ENCODE measurements at places on chromosomes 5 and 9.
A peak's percentile ranks its signal among the peaks of the same experiment; 100 is the strongest.

DNA sequence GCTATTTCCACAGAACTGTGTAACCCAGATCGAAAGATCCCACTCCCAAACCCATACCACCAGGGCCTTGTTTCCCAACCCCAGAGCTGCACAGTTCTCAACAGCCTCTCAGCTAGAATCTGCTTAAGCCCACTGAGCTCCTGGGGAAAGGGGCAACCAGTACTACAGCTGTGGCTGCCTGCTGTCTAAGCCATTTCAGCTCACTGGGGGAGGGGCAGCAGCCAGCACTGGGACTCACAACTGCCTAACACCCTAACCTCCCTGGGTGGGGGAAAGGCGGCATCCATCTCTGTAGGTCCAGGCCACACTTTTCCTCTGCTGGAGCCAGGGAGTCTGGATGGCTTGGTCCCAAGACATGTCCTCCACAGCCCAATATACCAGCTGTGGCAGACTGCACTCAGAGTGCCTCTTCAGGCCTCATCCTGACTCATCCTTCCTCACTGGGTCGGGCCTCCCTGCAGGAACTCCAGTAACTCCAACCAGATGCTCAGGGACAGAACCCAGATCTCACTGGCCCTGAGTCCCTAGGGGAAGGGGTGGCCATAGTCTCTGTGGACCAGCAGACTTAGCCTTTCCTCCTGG, 241.4 kb downstream of the HINT1 start:
- DNase-seq: no peak

GRCh38 chr9:118321788-118322187, 617.6 kb downstream of the TLR4 start:
- no peak for DNase-seq

DNA sequence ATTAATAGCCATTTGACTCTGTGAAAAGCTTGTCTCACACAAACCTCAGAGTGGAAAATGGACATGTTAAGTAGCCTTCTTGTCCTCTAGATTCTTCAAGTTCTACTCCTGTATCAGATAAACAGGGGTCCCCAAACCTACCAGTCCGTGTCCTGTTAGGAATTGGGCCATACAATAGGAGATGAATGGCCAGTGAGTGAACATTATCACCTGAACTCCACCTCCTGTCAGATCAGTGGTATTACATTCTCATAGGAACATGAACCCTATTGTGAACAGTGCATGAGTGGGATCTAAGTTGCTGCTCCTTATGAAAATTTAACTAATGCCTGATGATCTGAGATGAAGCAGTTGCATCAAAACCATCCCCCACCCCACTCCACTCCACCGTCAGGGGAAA, 136.3 kb downstream of the TMEM232 start:
- peak; percentile 5 for DNase-seq

GRCh38 chr9:69498470-69498869, 173.5 kb downstream of the ENTREP1 start:
- no peak for DNase-seq

DNA sequence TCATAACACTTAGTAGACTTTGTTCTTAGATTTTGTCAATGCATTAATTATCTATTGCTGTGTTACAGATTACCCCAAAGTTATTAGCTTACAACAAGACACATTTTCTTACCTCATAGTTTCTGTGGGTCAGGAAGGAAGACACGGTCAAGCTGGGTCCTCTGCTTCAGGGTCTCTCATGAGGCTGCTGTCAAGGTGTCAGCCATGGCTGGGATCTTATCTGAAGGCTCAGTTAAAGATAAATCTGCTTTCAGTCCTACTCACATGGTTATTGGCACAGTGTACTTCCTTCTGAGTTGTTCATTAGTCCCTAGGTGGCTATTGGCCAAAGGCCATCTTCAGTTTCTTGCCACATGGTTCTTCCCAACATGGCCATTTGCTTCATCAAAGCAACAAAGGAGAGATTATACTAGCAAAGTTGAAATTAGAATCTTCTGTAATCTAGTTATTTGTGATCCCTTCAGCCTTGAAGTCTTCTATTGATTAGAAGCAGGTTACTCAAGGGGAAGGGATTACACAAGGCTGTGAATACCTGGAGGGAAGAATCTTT, 25.2 kb downstream of the TDRD7 start:
- no peak for DNase-seq

- peak; percentile 57 for DNase-seq
Measured at GRCh38 chr5:139738193-139739149, 57.1 kb upstream of the PSD2 start.

DNA sequence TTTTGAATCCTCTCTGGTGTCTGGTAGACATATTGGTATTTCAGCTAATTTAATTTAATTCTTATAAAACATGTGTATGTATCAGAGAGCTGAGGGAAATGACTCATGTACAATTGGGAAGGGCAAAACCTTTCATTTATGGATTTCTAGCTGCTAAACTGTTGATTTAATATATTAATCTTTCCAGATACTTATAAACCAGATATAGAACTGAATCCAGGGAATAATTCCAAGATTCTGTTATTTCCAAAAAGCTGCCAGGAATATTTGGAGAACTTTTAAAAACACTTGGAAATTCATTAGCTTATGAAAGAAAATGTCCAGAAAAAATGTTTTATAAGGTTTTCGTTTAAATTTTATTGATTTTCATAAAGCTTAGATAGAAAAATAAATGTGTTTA, 295.5 kb downstream of the YTHDC2 start:
- DNase-seq: no peak

DNA sequence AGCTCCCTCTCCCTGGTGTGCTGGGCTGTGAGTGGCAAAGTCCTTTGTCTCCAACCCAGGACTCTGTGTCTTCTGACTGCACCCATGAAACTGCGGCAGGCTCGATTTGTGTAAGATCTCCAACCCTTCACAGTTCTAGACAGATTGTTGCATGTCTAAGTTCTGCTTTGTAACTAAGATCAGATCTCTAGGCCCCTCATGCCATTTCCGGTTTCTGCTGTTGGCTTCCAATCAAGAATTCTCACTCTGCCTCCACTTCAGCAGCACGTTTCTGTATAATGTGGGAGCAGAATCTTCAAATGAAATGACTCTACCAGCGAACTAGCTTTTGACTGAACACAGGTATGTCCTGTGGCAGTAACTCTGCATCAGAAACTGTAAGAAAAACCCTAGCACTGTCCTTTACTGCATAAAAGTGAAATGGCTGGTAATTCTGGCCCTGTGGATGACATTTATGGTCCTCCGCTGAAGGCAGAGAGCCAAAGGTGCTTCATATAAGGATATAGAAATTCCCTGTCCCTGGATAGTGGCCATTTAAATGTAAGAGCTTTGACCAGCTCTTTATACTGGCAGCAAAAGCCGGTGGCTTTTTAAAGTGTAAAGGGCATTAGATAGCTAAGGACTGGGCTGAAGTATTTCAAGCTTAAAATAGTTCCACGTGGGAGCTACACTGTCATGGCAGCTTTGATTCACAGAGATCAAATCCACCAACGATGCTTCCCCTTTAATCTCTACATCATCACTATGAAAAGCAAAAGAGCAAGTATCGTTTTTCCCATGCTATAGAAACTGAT, 319.0 kb upstream of the CDH6 start:
- DNase-seq: no peak

DNA sequence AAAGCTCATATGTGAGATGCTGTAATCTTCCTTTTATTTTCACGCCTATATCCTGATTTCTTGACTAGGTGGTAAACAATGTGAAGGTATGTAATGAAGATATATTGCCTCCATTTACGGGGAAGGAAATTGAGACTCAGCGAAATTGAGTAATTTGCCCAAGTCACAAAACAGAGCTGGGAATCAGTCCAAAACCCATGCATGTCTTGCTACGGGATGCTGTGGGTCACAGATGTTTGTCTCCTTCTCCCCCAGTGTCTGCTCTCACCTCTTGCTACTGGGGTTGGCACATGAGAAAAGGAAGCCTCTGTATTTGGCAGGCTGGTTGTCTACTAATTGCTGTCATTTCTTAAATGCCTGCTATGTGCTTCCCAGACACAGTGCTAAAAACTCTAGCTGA, 53.7 kb upstream of the TEX48 start:
- DNase-seq: no peak

DNA sequence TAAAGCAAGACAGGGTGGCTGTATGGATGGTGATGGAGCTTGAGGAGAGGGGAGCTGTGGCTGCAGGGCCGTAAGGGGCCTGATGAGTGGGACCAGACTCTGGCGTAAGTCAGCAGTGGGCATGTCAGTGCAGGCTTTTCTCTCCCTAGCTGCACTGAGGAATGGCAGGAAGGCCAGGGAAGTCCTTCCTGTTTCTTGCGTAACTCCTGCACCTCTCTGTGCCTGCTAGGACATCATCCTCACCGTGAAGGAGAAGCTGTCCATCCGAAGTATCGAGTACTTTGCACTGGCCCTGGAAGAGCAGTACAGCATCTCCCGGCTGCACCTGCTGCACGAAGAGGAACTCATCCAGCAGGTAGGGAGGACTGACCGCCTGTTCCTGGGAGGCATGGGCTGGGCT, 24.1 kb upstream of the TRMT10B start:
- DNase-seq: no peak

GRCh38 chr9:76379494-76379893, 14.7 kb downstream of the RFK start:
- DNase-seq: no peak

GRCh38 chr5:151637676-151638075, 46.5 kb upstream of the FAT2 start:
- no peak for DNase-seq

- no peak for DNase-seq
Measured at GRCh38 chr5:74044936-74045335, 418.9 kb downstream of the ARHGEF28 start.

GRCh38 chr9:2066312-2067273, 51.4 kb downstream of the SMARCA2 start:
- no peak for DNase-seq

- no peak for DNase-seq
Measured at GRCh38 chr5:174737330-174737729, 12.9 kb downstream of the MSX2 start.

DNA sequence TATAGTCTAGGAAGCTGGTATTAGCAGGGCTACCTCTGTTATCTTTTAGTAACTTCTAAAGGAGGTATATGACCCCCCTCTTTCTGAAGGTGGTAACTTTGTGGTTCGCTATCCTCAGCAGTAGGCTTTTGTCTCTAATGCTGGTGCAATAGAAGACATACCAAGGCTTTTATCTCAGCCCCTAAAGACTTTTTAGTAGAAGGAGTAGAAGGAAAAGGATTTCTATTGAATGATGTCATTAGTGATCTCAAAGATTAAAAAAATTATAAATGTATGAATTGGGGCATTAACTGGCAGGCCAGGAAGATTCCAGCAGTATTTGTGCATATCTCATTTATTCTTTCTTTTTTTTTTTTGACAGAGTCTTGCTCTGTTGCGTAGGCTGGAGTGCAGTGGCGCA, 78.2 kb downstream of the RAI14 start:
- no peak for DNase-seq

- DNase-seq: no peak
Measured at GRCh38 chr5:77947041-77947428, 170.9 kb upstream of the TBCA start.

GRCh38 chr5:39542511-39543285, 117.9 kb upstream of the DAB2 start:
- DNase-seq: no peak

DNA sequence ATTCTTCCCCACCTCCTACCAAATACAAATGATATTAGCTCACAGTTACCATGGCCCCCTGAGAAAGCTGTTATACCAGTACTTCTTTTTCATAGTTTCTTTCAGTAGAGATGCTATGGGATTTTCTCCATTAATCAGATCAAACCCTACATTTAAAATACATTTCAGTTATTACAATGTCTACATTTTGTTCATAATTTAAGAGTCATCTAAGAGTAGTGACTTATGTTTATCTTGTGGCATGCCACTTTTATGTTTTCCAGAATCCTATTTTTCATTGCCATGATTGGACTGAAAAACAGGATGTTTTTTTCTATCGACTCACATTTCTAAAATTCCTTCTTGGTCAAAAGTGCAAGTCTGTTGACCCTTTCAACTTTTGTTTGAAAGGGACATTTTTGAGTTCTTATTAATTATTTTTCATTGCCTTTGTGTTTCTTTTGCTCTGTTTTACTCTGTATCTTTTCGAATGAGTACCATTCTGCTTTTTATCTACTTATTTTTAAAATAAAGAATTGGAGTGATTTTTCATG, 77.4 kb upstream of the ANXA1 start:
- DNase-seq: no peak

GRCh38 chr9:80143899-80144298, 572.1 kb downstream of the TLE4 start:
- no peak for DNase-seq

DNA sequence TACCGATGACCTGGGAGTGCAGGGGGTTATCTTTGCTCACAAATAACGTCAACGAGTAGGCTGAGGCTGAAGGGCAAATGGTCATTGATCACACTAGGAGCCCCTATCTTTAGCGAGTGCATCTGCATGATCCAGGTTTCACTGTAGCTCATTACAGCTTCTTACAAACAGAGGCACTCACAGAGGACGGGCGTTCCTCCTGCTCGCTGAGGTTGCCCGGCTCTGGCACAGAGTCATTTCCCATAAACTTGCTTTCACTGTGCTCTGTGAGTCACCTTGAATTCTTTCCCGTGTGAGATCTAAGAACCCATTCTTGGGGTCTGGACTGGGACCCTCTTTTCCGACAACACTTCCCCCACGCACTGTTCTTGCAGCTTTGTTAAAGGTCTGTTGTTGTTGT, 1.9 kb upstream of the PAEP start:
- DNase-seq: no peak

- no peak for DNase-seq
Measured at GRCh38 chr9:84604223-84604622, 65.3 kb upstream of the NTRK2 start.

DNA sequence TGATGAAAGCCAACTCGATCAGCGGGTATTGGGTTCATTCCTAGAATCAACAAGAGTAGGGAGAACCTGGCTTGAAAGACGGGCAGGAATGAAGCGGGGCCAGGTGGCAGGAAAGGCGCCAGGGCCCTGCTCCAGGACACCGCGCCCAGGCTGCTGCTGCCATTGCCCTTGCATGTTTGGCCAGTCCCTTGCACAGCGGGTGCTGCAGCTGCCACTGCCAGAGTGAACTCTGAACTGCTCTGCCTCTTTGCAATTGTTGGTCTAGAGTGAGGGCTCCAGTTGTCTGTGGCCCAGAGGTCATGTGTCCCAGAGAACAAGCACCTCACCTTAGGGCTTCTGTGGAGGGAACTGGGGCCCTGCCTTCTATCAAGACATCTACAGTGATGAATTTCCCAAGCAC, 24.0 kb upstream of the CARTPT start:
- no peak for DNase-seq

GRCh38 chr5:131766689-131767088, 30.1 kb downstream of the FNIP1 start:
- DNase-seq: no peak

DNA sequence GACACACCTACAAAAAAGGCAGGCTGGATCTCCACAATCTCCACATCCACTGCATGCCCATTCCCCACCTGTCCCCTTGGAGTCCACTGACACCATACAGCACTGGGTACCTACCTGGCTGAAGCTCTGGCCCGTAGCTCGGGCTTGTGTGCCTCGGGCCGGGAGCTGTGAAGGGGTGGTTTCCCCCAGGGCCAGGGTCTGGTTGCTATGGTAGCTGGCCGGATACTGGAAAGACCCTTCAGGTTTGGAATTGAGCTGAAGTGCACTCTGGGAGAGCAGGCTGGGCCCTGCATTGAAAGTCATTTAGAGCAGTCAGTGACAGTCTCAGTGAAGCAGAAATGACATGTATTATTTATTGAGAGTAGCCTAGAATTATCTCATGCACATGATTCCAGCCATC, 507.3 kb downstream of the CTNND2 start:
- no peak for DNase-seq

GRCh38 chr5:144469106-144469505, 298.4 kb downstream of the KCTD16 start:
- no peak for DNase-seq

- DNase-seq: no peak
Measured at GRCh38 chr5:125010356-125010755, 263.9 kb upstream of the ZNF608 start.
